ENCODE measurements at places on chromosomes 4 and X.

DNA sequence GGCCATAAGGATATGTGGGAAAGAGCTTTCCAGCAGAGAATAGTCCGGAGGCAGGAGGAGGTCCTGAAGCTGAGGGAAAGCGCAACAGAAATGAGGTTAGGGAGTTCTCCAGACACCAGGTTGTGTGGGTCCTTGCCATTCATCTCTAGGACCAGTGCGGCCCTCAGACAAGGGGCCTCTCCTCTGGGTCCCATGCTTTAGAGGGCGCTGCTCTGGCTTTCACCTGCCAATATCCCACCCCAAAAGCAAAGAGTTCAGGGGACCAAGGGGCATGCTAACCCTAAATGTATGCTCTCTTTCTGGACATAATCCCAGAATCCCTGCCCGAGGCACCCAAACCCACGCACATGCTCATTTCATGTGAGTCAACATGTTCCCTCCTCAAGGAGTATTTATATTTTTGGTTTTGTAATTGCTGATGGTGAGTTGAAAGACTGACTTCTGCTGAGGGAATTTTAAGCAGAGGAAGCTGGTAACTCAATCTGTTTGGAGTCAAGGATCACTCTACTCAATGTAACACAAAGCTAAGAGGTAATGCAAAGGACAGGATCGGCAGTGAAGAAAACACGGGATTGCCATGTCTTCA lies 14.8 kb downstream of the RPL34 start:
- DNase-seq = no peak

GRCh38 chrX:18424482-18425198 lies 768 bp upstream of the CDKL5 start:
- DNase-seq = no peak

DNA sequence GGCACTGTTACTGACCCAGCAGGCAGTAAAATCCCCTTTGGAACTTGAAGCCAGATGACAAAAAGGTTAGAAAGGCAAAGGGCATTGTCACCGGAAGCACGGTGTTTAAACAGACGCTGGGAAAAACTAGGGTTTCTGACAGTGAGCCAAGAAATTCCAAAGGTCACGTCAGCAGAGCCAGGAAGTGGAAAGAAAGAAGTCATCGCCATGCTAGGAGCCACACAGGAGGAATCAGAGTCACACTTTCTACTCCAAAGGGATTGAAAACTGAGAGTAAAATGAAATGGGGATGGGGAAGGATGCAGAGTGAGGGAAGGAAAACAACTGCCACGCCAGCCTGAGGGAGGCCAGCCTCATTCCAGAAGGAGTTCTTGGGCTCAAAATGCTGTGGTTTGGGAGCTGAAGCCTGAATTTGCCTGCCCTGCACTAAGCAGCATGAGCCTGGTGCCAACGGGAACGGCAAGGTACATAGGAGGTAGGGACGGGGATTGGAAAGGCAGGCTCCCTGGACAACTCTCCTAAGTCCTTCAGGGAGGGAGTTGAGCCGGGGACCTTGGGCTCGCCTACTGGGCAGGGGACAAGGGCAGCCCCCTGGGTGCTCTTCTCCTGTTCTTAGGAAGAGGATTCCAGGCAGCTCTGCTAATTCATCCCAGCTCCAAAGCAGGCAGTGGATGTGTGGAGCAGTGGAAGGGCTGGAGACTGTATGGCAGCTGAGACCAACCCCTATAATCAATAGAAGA lies 66.8 kb downstream of the SOWAHB start:
- peak; percentile 69 for DNase-seq

- no peak for DNase-seq
Observed at GRCh38 chr4:124862261-124862660, 149.7 kb upstream of the ANKRD50 start.

DNA sequence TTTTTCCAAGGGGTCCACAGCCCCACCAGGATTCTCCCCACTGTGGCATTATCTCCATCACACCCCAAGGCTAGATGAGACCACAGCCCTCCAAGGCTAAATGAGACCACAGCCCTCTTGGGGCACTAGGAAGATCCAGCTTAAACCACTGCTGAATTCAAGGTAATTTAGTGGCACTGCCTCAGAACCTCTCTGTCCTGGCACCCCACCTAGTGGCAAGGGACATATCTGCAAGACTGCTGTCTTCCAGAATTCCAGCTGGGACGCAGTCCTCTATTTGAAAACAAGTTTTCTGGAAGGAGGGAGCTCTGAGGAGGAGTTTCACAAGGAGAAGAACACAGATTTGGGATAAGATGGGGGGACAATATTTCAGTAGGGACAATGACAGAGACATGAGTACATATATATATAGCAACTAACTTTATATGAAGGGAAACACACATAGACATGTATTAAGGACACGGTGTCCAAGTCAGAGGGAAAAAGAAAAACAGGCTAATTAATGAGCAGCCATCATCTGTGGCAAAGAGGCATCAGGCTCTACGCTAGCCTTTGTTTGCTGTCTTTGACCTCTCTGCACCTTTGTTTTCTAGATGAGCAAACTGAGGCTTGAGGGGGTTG lies 9.3 kb downstream of the CETN2 start:
- DNase-seq = no peak

DNA sequence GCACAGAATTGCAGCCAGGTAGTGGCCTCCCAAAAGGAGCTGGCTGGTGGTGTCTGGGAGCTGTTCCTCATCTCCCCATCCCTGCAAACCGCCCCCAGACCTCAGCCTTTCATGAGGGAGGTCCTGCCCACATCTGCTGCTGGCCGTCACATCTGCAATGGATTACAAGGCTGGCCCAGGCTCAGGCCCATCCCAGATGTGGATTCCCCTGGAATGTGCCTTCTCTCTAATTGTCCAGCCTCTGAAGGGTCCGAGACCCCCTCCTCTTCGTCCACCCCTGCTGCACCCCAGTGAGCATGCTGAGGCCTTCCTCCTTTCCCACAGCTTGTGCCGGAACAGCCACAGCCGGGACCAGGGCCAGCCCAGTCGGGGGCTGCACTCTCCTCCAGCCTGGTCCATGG lies 115.0 kb upstream of the NALF2 start:
- DNase-seq = no peak

- DNase-seq = peak; percentile 67
Observed at GRCh38 chr4:1628892-1629698, 55.0 kb downstream of the FAM53A start.

GRCh38 chrX:1449823-1450149 lies 2.9 kb downstream of the ASMTL start:
- DNase-seq = no peak

- peak; percentile 84 for DNase-seq
Observed at GRCh38 chrX:154409222-154409871, at the start of gene DNASE1L1. Gene DNASE1L1 (minus strand): TSS chrX:154409254. CDS start chrX:154405568, 3,686 bp downstream.

DNA sequence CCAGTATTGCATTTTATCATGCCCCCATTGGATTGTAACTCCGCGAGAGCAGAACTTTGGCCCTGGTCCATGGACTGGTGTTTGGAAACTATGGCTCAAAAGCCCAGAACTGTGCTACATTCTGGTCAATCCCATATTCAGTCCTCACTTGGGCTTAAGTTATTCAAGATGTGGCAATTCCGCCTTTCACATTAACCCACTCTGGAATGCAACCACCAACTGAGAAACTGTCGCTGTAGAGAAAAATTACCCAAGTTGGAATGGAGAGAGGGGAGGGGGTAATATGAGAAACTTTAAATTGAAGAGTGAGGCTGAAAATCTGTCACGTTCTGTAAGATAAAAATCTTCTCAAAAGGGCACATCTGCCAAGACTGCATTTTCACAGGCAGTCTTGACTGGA lies 189.6 kb upstream of the NHS start:
- no peak for DNase-seq

DNA sequence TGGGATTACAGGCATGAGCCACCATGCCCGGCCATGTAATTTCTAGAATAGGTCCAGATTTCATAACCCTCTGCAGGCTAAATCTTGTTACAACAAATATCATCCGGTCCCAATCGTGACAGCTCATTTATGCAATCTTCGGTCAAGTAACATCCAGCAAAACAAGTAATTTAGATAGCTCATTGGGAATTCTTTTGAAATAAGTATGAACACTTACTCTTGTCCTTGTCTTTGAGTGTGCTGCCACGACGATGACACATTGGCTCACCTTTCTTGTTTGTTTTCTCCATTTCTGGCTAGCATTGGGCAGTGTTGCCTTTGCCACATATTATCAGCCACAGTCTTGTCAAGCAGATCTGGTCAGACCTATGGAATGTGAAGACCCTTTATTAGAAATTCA lies 92.0 kb downstream of the PHEX start:
- DNase-seq = no peak

DNA sequence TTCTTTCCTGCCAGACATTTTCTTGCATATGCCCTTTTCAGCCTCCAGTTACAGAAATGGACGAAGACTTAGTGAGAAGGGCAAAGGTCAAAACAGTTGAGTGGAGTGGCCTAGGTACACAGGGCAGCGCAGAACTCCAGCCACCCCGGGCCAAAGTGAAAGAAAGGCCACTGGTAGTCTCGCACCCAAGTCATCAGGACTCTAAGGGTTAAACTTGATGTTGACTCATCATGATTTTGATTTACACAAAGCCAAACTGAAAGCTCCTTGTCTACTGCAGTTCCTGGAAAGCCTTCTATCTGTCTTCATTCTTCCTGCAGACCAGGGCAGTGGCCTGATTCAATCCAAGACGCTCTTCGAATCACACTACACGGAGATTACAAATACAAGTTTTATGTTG lies 2.6 kb upstream of the IL13RA1 start:
- no peak for DNase-seq

GRCh38 chr4:188417181-188417580 lies 277.9 kb downstream of the TRIML1 start:
- no peak for DNase-seq

DNA sequence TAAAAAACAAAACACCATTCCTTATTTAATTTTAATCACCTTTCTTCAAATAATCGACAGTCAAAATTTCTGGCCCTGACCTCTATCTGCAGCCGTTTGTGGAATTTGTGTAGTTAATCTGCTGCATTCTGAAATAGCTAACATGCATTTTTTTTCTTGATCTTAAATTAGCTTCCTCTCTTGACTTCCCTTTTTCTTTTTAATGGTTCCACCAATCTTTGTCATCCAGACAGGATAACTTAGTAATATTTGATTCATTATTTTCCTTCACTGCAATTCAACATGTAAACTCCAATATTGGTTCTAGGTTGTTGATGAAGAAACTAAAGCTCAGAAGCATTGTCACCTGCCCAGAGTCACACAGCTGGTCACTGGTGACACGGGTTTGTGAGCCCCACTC lies 77.3 kb downstream of the ARHGAP10 start:
- DNase-seq = no peak

GRCh38 chrX:41009850-41010846 lies 75.1 kb upstream of the USP9X start:
- DNase-seq = peak; percentile 85

GRCh38 chr4:52038103-52038912 lies at the start of gene SGCB:
Gene SGCB (minus strand): TSS chr4:52038299. CDS start chr4:52038259, 40 bp downstream.
- peak; percentile 64 for DNase-seq

DNA sequence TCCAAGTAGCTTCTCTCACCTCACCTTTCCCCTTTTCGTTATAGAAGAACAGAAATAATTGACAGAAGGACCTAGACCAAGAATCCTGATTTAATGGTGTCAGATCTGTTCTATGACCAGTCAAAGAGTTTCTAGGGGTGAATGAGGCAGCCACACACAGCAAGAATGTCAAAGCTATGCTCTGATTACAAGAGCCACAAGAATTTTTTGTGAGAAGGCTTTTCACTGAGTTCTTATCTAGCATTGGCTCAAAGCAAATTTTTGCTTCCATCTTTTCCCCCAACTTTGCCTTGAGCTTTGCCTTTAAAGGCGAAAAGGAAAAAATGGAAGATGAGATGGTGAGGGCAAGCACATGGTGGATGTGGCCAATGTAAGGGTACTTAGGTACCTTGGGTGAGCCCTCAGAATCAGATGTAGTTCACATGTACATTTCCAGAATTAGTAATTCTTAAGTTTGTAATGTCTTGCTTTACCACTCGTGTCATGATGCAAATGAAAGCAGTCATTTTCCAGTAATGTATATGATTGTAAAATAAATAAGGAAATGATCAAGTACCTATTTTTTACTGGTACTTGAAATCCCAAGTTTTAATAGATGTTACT lies 23.5 kb downstream of the FMR1 start:
- no peak for DNase-seq

DNA sequence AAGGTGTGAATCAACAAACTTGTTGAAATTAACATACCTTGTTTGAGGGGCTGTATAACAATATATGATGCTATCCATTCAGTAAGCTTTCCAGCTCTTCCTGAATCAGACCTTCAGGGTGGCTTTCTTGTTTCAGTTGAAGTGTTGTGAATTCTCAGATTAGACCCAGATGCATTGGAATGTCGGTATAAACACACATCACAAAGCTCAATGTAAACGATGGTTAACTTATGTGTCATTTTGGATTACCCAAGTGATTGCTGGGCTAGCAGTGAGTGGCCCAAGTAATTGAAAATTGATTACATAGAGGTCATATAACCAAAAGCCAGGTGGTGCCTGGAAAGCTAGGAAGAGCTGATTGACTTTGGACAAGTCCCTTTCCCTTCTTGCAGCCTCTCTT lies 115.0 kb downstream of the SHROOM4 start:
- no peak for DNase-seq

GRCh38 chr4:70196857-70197256 lies 1.3 kb downstream of the ODAM start:
- no peak for DNase-seq

DNA sequence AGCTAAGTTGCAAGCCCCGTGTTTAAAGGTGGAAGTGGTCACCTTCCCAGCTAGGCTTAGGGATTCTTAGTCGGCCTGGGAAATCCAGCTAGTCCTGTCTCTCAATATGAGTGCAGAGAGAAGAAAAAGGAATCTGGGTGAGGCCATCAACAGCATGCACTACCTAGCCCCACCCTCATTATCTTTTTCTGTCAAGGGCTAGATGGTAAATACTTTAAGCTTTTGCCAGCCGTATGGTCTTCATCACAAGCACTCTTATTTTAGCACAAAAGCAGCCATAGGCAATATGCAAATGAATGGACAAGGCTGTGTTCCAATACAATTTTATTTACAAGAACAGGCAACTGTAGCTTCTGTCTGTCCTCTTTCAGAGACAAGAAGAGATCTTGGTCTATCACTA lies 282.9 kb downstream of the ZNF674 start:
- no peak for DNase-seq

- DNase-seq = no peak
Observed at GRCh38 chr4:8002525-8003309, 63.1 kb upstream of the AFAP1 start.

DNA sequence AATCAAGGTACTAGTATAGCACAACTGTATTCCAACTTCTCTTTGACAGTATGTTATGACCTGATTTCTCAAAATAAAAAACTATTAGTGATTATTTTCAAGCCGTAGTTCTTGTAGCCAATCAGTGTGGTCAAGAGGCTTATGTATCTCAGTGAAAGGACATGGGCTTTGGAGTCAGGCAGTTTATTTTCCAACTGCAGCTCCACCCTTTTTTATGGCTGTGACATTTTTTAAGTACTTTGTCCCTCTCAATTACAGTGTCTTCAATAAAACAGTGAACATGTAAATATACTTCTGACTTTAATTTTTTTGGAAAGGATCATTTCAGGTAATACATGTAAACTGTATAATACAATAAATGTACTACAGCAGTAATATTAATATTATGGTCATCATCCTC lies 30.0 kb downstream of the HTN1 start:
- no peak for DNase-seq

- DNase-seq = no peak
Observed at GRCh38 chr4:151485541-151486131, 76.7 kb downstream of the FHIP1A start.
